ENCODE measurements at places on chromosomes 5 and 9.

- no peak for DNase-seq
These were observed 145.8 kb downstream of the TMEM232 start for GRCh38 chr5:110580625-110581024.

DNA sequence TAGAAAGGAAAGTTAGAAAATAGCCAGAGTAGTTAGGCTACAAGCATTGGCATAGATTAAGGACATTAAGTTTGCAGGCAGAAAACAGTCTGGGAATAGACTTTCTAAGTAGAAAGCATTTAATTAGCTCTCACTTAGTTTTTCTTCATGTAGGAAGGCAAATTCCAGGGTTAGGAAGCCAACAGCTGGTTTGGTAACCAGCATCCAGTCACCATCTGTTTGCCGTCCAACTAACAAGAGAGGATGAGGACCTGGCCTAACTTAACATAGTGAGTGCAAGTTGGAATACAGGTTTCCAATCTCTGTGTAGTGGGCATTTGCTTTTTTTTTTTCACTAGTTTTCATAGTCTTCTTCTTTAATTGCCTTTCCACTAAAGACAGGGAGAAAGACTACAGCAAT lies 121.7 kb upstream of the NR3C1 start:
- no peak for DNase-seq

GRCh38 chr5:157198277-157198986 lies 17.8 kb downstream of the ITK start:
- no peak for DNase-seq

DNA sequence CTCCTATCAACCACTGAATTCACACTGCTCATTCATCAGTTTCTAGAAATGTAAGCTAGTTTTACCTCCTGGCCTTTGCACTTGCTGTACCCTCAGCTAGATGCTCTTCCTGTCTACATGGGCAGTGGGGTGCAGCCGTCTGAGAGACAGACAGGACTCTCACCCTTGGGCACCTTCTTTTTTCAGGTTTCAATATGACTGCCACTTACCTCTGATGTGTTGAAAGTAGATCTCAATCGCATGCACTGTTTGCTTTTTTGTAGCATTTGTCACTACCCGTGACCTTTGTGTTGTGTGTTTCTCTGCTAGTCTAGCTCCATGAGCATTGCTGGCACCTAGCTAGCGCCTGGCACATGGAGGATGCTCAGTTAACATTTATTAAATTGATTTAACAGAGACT lies 403.1 kb upstream of the TRPC7 start:
- no peak for DNase-seq

DNA sequence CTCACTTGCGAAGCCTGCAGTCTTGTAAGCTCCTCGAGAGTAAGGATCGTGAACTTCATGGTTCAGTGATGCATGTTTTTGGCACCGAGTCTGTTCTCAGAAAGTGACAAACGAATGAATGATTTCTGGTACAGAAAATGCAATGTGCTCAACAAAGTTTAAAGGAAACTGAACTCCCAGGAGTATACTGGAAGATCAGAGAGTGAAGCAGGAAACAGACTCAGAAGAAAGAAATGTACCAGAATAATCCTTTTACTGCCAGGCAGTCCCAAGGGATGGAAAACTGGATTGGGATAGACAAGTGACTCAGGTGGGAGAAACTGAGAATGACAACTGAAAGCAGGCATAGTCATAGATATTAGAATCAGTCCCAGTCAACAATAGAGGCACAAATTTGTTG lies 420.6 kb downstream of the CTNND2 start:
- DNase-seq, result no peak

GRCh38 chr5:72799721-72800120 lies 16.7 kb upstream of the TNPO1 start:
- DNase-seq, result no peak

- DNase-seq, result no peak
These were observed 1.9 kb downstream of the EMB start for GRCh38 chr5:50439221-50439620.

- no peak for DNase-seq
These were observed 18.9 kb downstream of the ZNF169 start for GRCh38 chr9:94277885-94278536.

DNA sequence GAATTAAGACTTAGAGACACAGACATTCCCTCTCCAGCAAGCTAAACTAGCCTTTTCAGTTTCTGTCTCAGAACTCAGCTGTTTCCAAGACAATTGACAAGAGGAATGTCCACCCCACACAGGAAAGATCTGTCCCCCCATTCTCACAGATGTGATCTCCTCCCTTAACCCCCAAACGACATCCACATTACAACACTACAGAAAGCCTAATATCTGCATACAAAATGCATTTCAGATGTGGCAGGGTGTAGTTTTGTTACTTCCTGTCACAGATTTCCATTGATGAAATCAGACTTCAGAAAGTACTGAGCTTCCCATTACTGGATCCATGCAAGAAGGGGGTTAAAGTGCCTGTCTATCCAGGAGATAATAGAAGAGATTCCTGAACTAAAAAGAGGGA lies 2.9 kb upstream of the ARSI start:
- DNase-seq, result no peak

DNA sequence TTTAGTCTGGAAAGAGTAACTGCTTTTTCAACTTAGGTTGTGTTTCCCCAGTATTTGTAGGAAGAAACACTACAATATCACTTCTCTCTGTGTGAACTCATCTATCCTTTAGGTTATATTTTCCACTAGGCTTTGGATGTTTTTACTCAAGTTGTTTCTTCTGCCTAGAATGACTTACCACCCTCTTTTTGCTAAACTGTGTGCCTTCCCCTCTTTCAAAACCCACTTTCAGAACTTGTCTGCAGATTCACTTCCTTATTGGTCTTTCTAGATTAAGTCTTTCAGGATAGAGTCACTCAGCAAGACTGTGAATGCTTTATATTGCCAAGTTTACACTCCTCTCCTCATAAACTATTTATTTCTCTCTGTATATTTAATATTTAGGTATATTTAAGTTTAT lies 14.2 kb upstream of the CAST start:
- no peak for DNase-seq

DNA sequence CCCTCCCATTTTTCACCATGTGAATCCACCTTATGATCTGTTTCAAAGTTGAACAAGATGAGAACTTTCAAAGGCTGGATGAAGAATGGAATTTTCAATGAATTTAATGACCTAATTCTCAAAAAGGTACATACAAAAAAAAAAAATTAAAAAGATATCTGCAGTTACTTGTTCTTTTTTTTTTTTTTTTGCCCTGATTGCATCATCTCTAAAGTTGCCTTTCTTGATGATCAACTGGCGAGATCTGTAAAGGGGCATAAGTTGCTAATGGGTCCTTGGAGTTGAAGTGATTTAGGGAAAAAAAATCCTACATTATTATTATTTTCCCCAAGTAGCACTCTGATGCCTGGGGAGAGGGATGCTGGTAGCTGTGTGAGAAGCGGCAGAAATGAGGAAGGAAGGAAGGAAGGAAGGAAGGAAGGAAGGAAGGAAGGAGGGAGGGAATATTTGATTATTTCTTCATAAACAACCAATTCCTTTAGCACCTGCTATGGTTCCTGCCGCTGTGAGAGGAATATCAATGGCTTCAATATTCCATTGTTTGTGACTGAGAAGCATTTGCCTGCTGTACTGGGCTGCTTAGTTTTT lies 48.8 kb upstream of the CD180 start:
- no peak for DNase-seq

GRCh38 chr5:100434815-100435214 lies 100.4 kb upstream of the FAM174A start:
- no peak for DNase-seq

DNA sequence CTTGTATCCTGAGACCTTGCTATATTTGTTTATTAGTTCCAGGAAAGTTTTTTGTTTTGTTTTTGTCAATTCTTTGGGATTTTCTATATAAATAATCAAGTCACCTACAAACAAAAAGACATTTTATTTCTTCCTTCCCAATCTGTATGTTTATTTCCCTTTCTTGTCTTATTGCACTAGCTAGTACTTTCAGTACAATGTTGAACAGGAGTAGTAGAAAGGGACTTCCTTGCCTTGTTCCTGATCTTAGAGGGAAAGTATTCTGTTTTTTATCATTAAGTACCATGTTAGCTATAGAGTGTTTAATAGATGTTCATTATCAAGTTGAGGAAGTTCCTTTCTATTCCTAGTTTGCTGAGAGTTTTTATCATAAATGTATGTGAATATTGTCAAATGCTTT lies 119.5 kb upstream of the TLE4 start:
- no peak for DNase-seq

GRCh38 chr9:37583522-37584121 lies 7.4 kb upstream of the FBXO10 start:
- DNase-seq, result no peak

DNA sequence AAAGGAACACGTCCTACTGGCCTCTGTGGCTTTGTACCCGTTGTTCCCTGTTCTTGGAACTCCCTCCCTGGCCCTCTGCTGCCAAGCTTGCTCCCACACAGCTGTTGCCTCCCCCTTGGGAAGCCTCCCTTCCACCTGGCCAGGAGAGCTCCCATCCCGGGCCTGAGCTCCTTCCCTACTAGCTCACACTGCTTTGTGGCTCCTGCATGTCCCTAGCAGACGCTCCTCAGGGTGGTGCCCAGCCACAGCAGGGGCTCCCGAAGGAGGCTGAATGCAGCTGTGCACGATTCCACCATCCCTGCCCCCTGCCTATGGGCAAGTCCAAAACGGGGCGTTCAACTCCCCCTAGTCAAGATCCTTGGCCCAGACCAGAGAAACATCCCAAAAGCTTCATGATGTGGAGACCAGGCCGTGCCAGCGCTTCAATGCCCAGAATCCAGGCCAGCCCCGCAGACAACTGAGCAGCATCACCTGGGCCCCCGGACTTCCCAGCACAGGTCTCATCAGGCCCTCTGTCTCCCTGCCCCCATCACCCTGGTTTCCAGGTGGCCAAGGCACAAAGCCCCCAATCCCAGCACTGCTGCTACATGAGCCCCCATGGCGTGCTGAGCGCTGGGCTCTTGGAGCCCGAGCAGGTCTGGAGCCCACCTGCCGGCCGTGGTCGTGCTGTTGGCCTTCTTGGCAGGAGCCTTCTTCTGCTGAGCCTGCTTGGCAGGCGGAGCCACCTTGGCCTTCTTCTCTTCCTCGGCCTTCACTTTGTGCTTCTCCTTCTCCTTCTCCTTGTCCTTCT lies 14.3 kb downstream of the BRD3OS start:
- no peak for DNase-seq

GRCh38 chr5:68534131-68534940 lies 318.8 kb downstream of the PIK3R1 start:
- no peak for DNase-seq

DNA sequence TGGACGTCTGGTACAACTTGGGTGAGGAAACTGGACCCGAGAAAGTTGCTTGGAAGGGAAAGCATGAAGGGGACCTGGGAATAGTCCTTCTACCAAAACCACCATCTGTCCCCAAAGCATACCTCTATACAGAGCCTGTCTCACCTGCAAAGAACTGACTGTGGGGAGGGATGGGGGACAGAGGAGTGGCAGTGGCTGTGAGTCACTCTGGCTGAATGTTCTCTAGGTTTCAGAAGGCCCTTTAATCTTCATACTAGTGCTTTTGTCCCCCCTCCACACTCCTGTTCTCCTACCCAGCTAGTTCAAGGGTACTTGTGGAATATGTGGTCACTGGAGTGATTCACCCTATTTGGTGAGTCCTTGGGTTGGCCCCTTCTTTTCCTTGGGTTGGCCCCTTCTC lies 109.3 kb upstream of the RUSC2 start:
- no peak for DNase-seq

GRCh38 chr5:106860398-106861044 lies 810.2 kb downstream of the EFNA5 start:
- DNase-seq, result no peak

DNA sequence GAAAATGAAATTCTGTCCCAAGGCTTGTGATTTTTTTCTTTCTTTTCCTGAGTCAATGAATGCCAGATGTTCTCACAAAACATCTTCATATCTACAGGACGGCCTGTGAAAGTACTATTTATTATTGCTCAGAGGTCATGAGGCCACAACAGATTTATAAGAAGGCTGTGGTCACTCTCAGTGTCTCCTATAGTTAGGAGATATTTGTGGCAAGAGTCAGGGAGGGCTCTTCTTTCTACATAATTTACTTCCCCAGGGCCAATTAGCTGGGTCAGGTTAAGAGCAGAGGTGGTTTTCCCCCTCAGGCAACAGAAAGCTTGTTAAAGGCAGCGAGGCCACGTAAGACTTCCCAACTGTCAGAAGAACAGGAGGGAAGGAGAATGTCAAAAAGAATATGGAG lies 248.7 kb downstream of the SLIT3 start:
- DNase-seq, result no peak

GRCh38 chr9:77680581-77680980 lies 32.5 kb upstream of the GNA14 start:
- no peak for DNase-seq

GRCh38 chr5:149667084-149667828 lies 62.9 kb upstream of the PPARGC1B start:
- peak; percentile 38 for DNase-seq

GRCh38 chr5:110086658-110087388 lies 397.1 kb downstream of the MAN2A1 start:
- DNase-seq, result no peak
